ENCODE measurements at places on chromosomes 4 and X.

DNA sequence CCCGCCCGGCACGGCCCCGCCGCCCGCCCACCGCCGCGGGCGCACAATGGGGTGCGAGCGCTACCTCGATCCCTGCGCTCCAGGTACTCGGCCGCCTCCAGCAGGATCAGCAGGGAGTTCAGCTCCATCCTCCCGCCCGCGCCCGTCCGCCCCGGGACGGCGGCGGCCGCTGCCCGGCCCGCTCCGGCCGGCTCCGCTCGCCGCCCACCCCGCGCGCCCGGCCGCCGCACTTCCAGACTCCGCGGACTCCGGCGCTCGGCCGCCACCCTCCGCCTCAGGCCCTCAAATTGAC lies at the start of gene MXD4:
TSS of gene MXD4 (minus strand) at position 257 of the 292 bp plus-strand sequence. CDS start at position 128, 129 bp downstream.
- DNase-seq = no peak

GRCh38 chrX:71504346-71504745 lies 28.6 kb upstream of the OGT start:
- no peak for DNase-seq

- no peak for DNase-seq
Measured at GRCh38 chr4:89334830-89335229, 27.2 kb upstream of the GPRIN3 start.

DNA sequence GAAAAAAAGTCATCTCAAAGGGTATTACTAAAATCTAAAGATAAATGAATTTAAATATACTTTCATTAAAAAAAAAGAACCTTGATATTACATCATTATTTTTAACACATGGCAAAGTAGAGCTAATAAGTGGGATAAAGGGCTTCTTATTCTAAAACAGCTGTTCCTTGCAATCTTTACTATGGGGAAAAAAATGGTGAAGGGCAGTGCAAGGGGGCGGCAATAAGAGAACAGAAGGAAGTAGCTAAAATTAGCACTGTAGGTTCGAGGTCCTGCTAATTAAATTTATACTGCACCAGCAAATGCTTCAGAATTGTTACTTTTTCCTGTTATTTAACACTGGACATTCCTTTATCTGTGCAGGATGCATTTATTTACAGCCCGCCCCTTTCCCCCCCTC lies 89.4 kb upstream of the HPF1 start:
- no peak for DNase-seq

DNA sequence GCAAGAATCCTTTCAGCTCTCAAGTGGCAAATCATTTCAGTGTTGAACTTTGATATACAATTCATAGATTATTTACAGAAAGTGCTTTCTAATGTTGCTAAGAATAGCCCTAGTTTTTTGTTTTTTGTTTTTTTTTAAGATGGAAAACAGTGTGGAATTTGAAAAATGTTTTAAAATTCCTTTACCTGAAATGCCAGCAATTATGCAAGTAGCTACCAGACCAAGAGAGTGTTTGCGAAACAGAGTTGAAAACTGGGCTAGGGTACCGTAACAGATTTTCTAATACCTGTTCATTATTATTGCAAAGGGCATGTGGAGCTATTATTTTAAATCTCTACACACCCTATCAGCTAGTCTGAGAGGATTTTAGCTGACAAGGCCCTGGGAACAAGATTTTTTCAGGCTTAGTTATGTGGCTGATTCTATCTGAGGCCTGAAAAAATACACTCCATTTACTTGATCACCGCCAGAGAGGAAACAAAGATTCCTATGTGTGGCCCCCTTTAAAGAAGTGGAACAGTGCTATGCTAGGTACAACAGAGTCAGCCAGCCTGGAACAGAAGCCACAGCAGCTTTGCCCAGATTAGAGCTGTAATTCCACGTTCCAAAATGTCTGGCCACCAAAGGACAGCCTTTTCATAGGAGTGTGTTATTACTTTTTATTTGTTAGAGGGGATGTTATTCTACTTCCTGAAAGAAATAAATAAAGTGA lies 46.9 kb upstream of the SLC39A8 start:
- DNase-seq = no peak
